Astrocyte of the spinal cord (primary cell): ENCODE measurements at places on chromosomes 5 and 9.

GRCh38 chr5:93954421-93955069 is 213.1 kb upstream of the POU5F2 start:
- DNase-seq, result no peak

- DNase-seq, result peak; percentile 15
These were observed 365.8 kb upstream of the ZNF608 start for GRCh38 chr5:125112196-125112595.

DNA sequence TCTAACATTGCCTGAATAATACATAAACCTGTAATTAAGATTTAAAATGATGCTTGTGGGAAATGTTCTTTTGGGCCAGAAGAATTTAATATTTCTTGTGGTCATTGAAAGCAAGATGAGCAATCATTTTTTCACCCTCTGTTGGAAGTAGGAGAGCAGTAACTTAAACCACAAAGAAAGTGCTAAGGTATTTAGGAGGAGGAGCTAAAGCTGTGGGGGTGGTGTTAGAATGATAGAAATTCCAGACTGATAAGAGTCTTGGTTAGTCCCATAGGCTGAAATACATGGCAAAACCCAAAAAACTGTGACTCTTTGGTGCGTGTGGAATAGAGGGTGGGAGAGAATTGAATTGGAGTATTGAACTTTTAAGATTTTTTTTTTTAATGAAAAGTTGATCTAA is 247.0 kb downstream of the YTHDC2 start:
- no peak for DNase-seq

- no peak for DNase-seq
These were observed 106.6 kb downstream of the RGS3 start for GRCh38 chr9:113570106-113570505.

- DNase-seq, result no peak
These were observed 17.7 kb downstream of the PLGRKT start for GRCh38 chr9:5419987-5420386.

DNA sequence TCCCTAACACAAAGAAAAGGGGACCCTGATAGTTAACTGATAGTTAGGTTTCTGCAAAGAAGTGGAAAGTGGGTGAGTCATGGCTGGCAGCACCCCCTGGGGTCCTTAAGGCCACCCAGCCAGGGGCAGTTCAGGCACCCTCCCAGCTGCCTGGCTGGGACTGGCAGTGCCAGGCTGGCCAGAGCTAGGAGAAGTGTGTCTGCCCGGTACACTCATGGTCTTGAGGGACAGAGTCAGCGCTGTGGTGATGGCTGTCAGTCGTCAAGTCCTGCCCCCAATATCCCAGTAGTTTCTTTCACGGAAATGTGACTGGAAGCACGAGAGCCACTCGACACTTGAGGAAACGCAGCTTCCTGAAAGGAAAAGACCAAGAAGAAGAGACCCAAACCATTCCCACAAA is 22.3 kb upstream of the CNOT6 start:
- no peak for DNase-seq

GRCh38 chr5:173452119-173452905 is 124.1 kb upstream of the STC2 start:
- no peak for DNase-seq

GRCh38 chr5:132103332-132103951 is 29.9 kb downstream of the CSF2 start:
- DNase-seq, result peak; percentile 94
